ENCODE measurements at places on chromosomes 1 and 21.
A peak's percentile ranks its signal among the peaks of the same experiment; 100 is the strongest.

DNA sequence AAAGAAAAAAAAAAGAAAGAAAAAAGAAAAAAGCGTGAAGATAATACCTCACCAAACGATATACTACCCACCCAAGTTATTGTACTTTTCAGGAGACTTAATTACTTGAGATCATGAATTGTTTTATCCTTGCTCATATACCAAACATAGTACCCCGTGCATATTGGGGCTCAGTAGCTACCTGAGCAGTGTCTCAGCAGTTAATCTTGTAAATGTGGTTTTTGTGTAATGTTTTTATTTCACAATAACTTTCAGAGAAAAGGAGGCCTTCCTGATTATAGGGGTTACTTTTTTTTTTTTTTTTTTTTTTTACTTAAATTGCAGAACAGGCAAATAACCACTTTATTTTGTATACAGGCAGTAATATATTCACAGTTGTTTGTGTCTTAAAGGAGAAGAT, 80.3 kb downstream of the OSBPL9 start:
- no peak for DNase-seq

GRCh38 chr1:216923601-216924000, 200.4 kb upstream of the ESRRG start:
- DNase-seq = no peak

- DNase-seq = no peak
These were observed 11.2 kb downstream of the TRAF3IP3 start for GRCh38 chr1:209767096-209767495.

DNA sequence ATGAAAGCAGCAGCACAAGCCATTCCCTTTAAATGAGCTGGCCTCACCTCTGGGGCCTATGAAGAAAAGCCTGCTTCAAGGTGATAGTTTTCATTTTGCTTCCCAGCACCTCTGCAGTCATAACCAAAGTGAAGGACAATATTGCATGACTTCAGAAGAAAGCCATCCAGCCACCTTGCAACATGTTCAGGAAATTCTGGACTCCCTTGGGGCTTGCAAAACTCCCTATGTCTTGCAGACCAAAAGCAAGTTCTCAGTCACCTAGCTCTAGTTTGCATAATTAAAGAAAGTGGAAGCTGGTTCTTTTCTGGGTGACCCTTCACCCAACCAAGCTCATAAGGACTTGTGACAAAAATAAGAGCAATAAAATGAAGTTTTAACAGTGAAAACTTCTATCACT, 87.6 kb downstream of the GFI1 start:
- DNase-seq = no peak

GRCh38 chr1:10724511-10724910, 71.9 kb downstream of the CASZ1 start:
- DNase-seq = no peak

GRCh38 chr1:214213136-214213535, 67.8 kb upstream of the SMYD2 start:
- DNase-seq = peak; percentile 94

DNA sequence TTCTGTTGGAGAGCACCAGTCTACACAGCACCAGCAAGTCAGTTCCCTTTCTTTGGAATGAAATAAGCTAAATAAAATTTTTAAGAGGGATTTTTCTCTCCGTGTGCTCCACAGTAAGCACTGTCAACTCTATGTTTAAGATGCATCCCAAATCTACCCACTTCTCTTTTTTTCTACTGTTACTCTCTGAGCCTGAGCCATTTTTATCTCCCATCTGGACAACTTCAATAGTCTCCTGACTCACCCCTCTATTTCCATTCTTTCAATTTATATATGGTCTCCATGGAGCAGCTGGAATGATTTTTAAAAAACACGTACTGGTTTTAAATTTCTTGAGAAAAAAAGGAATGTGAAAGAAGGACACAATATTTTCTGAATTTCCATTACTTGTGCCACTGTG, 24.7 kb upstream of the CCT8 start:
- DNase-seq = no peak

DNA sequence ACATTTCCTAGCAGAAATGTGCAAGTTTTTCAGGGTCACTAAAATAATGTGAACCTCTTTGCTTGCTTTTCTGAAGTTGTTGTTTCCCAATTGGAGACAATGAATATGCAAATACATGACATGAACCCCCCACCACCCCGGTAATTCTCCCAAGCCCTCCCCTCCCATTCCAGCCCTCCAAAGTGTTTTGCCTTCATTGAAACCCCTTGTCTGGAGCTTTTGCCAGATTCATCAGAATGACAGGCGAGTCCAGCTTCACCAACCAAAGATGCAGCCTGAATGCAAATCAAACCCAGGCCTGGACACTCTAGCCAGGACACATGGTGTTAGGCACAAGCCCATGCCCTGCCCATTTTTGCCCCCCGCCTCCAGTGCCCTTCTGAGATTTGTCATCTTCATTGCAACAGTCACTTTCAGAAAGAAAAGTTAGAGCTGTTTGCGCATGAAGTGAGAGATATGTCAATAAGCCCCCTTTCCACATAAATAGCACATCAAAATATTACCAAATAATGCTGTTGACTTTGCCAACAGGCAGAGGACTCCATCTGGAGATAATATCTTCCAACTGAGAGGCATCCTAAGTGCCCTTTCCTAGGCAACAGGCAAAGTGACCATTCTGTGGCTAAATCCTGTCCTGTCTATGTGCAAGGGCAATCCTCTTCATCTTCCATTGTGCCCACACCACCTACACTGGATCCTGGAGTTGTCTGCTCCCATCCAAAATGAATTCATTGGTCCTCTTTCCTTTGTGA, 145.6 kb upstream of the NFIA start:
- DNase-seq = no peak

- DNase-seq = no peak
These were observed 41.7 kb downstream of the OLFML2B start for GRCh38 chr1:161981735-161982506.

DNA sequence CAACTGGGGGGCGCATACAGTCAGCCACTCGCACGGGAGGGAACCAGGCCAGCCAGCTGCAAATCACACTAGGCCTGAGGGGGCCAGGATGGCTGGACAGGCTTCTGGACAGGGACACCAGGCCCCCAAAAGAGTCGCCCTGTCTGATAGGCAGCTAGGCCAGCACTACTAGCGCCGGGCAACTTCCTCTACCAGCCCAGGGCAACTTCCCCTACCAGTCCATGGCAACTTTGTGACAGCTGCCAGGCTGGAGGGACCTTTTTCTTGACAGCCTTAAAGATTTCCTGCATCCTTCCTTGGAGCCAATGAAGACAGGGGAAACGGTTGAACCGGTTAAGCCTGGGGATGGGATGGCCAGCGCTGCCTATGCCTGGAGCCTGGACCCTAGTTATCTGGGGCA, 5.1 kb downstream of the IFFO2 start:
- no peak for DNase-seq

GRCh38 chr21:46564391-46564790, 40.5 kb downstream of the S100B start:
- no peak for DNase-seq

GRCh38 chr21:42467140-42467983, 28.7 kb downstream of the RSPH1 start:
- no peak for DNase-seq

- DNase-seq = no peak
These were observed 88.8 kb upstream of the PDE4B start for GRCh38 chr1:65703853-65704252.
